ENCODE measurements at places on chromosomes 6 and 20.

GRCh38 chr6:104959026-104959858 is 2.3 kb downstream of the LIN28B start:
- no peak for DNase-seq

DNA sequence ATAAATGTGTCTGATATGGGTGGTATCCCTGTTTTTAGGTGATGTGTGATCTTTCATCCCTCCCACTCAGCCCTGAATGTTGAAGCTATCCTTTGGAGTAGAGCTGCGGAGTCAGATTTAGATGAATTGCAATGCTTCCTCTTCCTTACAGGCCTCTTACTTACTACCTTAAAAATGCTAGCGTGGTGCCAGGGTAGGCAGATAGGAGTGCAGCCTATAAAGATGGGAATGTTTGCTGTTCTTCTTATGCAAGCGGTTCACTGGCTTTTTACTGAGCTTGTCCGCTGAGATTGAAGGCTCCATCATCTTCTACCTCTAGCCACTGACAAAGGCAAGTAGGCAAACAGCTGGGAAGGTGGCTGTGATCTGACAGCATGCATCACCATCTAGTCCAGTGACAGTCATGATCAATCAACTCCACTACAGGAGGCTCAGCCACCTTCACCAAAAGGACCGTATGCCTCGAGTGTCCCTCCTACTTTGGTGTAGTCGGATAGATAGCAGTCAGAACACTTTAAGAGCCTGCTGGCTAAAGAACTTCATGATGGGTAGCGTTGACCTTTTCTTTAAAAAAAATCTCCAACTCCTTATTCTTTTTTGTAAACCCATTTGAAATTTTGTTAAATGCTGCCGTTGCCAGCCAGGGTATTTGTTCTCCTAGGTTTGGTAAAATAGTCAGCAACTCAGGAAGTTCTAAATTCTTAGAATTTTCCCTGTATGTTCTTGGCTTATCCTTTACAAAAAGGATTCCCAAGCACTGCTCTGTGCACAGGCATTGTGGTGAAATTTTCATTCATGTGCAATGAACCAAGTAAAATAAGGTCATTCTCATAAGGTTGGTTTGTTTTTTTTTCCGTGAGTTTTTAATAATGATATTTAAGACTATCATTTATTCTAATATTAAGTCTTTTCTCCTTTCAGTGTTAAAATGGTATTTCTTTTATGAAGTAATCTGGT is 169.6 kb downstream of the MTHFD1L start:
- DNase-seq: no peak

DNA sequence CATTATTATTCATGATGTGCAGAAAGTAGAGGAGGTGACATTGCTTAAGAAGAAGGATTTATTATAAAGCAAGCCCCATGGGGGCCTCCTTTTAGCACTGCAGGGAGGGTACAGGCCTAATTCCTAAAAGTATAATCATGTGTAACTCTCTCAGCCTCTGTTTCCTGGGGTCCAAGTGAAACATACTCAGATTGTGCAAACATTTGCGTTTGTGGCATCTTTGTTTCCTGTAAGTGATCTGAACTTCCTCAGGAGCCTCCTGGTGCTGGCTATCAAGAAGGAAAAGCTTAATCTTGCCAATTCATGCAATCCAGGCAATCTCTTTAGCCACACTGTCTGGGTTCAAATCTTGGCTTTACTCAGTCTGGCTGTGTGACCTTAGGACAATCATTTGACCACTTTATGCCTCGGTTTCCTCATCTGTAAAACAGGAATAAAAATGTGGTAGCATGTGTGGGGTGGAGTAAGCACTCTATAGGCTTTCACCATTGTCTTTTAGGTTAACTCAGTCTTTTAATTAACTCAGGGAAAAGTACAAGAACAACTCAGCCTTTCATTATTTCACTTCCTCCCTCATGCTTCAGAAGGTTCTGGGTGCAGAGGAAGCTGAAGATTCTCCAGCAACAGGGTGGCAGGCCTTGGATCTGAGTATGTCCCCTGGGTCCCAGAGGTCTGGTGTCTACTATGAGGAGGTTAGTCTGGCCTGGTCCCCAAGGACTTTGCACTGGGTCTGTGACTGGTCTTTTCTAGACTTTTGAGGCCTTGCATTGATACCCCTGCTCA is 831 bp upstream of the SIRPB2 start:
- DNase-seq: no peak

DNA sequence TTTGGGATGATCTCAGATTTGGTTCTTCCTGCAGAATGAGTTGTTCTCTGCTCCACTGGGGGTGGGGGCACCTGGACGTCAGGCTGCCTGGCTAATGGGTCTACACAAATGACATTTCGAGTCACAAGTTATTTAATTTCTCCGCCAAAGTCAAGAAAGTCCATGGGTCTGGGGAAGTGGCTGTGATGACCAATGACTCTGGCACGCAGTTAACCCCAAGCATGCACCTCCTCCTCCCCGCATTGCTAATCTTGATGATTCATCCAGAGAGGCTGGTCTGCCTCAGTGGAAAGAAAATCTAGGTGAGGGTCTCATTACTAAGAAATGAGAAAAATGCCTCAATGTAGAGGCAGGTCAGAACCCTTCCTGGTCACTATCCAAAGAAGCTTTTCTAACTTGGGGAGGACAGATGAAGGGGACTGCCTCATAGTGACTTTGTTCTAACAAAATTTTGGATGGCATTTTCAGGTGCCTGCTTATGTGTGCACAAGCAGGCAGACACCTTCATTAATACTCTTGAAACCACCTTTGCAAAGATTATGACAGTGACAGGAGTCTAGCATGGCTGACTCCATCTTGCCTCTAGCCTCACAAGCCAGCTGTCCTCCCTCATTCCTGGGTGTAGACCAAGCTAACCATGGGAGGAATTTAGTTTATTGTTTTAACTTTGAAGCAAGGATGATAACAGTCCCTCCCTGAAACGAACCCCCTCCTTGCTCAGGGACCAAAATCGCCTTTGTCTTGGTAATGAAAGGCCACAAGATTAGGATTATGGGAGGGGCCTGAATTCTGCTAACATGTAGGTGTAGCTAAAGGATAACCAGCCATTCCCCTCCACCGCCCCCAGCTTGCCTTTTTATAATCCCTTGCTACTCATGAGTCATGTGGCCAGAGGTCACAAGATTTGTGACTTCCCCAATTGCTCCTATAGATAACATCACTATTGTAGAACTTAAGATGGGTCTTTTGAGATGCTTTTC is 98.6 kb upstream of the MRPS10 start:
- DNase-seq: no peak

DNA sequence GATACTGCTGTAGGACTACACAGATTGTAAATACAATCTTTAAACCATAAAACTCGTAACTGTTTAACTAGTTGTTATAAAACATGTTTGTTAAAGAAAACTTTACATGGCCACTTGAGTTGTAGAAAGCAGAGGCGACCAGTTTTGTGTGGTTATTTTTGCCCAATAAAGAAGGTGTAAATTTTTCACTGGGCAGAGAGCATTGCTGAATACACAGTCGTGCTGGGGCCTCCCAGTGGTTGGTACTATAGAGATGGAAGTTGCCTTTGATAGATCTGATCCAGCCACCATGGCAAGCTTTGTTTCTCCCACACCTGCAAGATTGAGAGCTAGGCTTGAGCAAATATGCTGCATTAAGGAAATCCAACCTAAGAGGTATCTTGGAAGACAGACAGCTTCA is 34.0 kb upstream of the YWHAB start:
- no peak for DNase-seq

- DNase-seq: no peak
Measured at GRCh38 chr6:16184129-16184528, 54.3 kb upstream of the GMPR start.

- no peak for DNase-seq
Measured at GRCh38 chr6:26257272-26257671, 107.7 kb upstream of the BTN3A2 start.

DNA sequence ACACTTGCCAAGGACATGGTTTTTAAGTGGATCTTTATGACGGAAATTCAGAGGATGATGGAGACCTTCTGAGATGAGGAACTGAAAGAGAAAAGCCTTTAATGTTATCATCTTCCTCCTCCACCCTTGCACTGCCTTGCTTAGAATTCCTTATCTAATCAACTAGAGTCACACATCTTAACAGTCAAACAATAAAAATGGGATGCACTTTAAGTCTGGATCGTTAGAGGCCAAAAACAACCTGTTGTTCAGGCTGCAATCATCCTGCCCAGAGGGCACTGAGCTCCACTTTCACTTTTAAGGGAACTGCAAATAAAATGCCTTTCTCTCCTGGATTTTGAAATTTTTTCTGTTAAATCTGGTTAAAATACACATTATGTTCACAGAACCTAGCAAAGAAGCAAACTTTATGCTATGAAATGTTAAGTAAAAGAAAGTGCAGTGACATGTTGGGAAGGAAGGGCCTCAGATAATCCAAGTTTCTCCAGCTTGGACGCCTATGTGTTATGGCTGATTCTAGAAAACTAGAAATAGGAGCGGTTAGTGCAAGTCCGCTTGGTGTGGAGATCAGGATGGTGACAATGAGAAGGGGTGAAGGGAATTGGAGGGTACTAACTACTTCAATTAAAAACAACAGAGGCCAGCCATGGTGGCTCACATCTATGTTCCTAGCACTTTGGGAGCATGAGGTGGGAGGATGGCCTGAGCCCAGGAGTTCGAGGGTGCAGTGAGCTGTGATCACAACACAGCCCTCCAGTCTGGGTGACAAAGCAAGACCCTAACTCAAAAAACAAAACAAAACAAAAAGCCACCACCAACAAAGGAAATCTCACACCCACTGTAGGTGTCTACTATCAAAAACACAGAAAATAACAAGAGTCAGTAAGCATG is 66.4 kb upstream of the KIF13A start:
- no peak for DNase-seq

DNA sequence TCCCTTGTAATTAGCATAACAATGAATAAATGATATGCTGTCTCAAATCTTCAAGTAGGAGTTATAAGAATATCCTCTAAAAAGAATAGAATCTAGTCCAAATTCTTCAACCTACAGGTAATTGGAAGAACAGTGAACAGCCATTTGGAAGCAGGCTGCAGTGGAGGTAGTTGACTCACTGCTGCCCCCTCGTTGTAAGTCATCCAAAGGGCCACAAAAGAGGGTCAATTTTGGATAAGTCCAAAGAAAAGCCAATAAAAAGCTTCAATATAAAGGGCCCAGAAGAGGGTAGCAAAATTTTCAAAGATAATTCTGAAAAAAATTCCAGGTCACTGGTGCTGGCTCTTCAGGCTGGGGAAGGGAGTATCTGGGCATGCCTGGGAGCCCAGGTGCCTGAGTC is 60.8 kb upstream of the SSTR4 start:
- DNase-seq: no peak

DNA sequence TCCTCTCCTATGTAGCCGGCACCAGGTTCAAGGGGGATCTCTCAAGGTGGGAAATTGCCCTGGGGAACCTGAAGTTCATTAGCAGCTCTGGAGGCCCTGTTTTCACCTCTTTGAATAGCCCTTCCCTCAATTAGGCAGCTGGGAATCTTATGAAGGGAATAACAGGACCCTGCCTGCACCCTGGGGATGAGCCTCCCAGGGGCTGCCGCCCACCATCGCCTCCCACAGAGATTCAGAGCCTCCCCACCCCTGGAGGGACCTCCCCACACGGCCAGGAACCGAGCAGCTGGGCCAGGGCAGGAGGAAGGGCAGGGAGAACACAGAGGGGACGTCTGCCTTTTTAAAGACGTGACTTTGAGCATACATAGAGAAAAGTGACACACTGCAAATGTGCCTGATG is 4.6 kb upstream of the EEF1A2 start:
- DNase-seq: no peak

- no peak for DNase-seq
Measured at GRCh38 chr6:13439644-13440043, 47.8 kb downstream of the GFOD1 start.

GRCh38 chr20:32112841-32113240 is 3.3 kb downstream of the TM9SF4 start:
- DNase-seq: no peak

DNA sequence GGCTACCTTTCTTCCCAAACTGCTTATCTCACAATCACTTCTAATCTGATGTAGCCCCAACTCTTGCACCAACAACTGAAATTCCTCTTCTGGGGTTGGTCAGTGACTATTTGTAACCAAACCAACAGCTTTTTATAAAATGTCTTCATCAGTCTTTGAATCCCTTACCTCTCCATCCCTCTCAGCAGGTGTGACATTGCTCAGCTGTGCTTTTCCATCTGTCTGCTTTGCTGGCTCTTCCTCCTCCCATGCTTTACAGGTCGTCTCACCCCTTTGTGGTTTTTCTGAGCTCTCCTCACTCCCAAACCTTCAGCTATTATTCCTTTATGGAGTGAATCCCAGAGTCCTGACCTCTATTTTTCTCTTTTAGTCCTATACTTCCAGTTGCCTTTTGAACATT is 5.9 kb downstream of the MAP7 start:
- DNase-seq: no peak

GRCh38 chr20:62762376-62762775 is 33.9 kb upstream of the MRGBP start:
- DNase-seq: no peak

DNA sequence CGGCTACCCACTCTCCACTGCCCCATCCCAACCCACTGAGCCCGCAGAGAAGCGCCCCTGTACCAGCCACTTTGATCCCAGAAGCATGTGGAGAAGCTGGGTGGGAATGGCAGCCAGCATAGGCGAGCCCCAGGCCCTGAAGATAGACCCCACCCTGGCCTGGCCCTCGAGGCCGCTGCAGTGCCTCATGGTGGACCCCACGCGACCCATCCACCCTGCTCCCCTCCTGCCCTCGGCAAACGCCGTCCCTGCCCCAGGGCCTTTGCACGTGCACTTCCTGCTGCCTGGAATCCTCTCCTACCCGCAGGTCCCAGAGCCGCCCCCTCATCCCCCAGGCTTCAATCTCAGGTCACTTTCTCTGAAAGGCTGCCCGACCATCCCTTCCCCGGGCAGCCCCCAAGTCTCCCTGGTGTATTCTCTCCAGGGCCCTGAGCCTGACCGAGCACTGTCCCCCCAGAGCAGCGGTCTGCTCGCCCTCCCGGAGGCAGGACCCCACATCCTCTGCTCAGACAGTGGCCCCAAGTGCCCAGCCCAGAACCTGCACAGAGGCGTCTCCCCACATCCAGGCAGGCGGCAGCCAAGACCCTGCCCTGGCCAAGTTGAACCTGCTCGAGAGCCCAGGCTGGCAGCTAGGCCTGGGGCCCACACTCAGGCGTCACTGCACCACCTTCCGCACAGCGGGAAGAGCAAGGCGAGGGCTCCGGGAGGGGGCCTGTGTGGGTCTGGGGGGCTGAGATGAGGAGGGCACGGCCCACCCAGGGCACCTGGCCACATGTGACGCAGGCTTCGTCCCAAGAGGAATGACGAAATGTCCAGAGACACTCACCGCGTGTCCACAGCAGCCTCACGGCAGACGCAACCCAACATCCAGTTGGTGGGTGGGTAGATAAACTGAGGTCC is 14.0 kb downstream of the KCNQ2 start:
- DNase-seq: no peak

DNA sequence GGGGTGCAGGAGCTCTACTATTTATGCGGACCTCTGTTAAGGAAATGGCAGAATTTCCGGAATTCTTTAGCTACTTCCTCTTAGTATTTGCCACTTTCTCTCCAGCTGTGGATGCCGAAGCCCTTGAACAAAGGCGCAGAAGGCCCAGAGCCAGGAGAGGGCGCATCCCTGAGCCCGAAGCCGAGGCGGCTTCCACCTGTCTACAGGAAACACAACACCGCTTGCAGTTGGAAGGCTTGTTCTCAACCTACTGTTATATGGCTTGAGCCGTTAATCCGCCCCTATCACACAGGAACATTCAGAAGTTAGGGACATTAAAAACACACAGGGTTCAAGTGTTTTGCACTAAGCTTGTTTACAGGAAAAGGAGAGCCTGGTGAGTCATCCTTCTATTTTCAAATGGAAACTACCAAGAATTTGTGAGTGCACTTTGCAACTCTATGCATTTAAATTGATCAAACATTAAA is 417.1 kb downstream of the BCKDHB start:
- DNase-seq: no peak
